ENCODE measurements at places on chromosomes 3 and 15.

- DNase-seq = no peak
Measured at GRCh38 chr3:72345237-72345878, 502.9 kb downstream of the SHQ1 start.

- DNase-seq = no peak
Measured at GRCh38 chr3:3729261-3729660, 70.0 kb upstream of the LRRN1 start.

DNA sequence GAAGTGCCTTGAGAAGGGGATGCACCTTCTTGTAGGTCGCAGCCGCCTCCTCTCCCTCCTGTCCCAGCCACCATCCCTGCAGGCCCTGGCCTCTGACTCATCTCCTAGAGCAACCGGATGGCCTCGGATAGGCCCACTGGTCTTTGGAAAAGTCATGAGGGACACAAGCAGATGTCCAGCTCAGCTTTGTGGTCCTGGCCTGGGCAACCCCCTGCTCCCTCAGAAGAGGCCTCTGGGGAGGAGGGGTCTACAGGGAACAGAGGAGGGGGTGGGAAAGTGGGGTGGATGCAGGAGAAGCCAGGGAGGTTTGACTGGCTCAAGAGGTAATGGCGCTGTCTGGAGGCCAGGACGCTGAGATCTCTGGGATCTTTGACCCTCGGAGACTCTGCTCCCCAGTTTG is 259.2 kb upstream of the TLE3 start:
- no peak for DNase-seq

- no peak for DNase-seq
Measured at GRCh38 chr3:157606852-157607197, 103.6 kb upstream of the VEPH1 start.

GRCh38 chr3:17401912-17402311 is 340.5 kb downstream of the TBC1D5 start:
- no peak for DNase-seq

DNA sequence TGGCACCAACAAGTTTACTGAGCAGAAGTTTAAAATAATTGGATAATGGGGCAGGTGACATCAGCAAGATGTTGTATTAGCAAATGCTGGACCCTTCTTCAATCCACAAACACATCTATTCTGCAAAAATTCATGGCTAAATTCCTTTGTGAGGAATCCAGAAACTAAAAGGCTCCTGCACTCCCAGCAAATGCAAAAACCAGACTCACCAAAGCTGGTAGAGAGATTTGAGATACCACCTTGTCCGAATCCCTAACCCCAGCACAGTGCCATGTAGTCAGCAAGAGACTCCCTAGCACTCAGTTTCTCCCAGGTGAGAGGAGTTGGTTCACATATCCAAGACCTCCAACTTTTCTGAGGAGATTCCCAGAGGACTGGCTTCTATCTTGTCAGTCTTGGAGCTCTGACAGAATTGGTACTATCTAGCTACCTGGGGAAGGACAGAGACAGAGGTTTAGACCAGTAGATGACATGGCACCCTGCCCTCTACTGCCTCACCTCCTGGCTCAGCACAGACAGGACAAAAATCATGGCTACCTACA is 21.8 kb downstream of the GREM1 start:
- no peak for DNase-seq

GRCh38 chr15:89628301-89628700 is 27.0 kb downstream of the KIF7 start:
- no peak for DNase-seq

DNA sequence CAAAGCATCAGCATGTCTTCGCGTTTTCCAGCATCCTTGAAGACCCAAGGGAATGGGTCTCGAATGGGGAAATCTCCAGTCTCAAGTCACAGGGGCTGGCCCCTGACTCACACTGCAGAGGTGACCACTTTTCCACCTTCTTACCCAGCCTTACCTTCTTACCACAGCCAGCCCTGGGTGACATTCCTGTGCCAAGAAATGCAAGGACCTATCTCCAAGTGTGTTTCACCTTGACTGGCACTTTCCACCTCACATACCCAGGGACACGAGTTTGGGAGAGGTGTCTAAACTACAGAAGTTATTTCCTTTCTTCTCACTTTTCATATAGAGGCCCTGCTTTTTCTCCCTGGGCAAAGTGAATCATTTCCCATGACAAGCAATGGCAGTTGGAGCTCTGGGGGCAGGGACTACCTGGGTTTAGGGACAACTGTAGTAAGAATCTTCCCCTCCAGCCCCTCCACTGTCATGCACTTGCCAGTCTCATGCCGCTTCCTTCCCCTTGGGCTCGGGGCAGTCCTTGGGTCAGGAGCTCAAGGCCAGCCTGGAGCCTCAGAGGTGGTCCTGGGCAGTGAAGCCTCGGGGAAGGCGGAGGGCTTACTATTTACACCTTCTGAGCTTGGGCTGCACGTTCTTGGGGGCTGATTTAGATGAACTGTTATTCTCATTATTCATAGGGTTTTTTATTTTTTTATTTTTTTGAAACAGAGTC is 16.8 kb downstream of the PAQR5 start:
- no peak for DNase-seq

GRCh38 chr15:36156879-36157427 is 422.5 kb upstream of the CDIN1 start:
- no peak for DNase-seq

DNA sequence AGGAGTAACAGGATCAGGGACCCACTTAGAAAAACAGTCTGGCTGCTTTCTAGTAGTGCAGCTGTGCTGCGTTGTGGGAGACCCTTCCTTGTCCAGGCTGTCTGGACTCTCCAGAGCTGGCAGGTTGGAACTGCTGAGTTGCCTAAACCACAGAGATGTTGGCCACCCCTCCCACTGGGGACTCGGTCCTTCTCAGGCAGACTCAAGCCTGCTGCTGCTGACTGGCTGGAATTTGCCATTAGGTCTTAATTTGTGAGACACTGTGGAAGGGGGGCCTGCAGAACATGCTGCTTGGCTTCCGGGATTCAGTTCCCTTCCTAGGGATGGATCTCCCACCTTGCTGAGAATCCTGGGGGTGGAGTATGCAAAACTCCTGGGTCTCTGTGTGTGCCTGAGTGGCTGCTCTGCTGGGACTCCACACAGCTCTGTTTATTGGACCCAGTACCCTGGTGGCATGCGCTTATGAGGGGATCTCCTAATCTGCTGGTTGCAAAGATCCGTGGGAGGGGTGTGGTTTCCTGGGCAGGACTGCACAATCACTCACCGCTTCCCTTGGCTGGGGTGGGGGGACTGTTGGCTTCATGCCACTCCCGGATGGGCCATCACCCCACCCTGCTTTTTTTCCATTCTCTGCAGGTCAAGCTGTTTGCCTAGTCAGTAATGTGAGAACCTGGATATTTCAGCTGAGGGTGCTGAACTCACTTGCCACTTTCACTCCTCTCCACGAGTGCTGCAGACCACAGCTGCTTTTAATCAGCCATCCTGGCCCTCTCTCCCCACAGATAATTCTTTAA is 150.5 kb downstream of the CFAP20DC start:
- DNase-seq = no peak
